ENCODE measurements at places on chromosomes 7 and 10.

- DNase-seq = no peak
These were observed 2.8 kb downstream of the EFCAB10 start for GRCh38 chr7:105578496-105578895.

DNA sequence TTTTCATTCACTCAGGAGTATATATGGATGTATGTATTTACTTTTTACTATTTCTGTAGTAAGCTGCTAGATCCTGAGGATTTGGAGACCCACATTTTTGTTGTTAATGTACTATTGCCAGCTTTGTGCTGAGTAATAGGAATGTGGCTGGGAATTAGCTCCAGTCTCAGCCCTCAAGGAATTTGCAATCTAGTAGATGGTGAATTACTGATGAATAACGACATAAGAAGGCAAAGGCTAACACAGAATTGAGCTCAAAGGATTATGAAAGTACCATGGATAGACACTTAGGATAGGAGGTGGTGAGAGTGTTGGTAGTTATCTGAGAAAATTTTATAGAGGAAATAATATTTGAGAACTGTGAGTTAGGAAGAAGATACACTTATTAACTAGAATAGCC lies 19.9 kb downstream of the CASD1 start:
- no peak for DNase-seq

DNA sequence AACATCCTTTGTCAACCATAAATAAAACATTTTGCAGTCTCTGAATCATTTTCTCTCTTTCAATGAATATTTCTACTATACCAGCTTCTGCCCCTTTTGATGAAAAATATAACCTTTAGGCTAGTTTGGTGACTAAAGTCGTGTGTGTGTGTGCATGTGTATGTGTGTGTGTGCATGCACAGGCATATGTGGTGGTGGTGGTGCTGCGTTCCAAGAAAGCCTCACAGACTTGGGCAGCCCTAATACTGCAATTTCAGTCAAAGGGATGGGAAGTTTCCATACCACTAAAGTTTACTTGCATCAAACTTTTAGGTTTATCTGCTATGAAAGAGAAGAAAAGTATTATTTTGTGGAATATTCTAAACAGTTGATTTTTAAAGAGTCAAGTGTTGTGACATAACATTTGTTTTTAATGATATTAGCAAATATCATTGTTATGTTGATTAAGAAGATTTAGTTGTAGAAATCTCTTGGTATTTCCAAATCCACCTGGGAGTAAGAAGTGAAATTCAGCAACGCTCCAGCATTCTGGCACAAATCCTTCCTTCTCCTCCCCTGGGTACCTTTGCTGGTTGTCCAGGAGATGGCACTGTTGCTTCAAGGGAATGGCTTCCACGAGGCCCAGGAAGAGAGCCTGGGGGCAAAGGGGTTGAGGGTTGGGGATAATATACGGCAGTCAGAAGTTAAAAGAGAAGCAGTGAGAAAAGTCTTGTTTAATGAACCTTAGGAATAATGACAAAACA lies 41.5 kb downstream of the ASB4 start:
- peak; percentile 89 for DNase-seq

DNA sequence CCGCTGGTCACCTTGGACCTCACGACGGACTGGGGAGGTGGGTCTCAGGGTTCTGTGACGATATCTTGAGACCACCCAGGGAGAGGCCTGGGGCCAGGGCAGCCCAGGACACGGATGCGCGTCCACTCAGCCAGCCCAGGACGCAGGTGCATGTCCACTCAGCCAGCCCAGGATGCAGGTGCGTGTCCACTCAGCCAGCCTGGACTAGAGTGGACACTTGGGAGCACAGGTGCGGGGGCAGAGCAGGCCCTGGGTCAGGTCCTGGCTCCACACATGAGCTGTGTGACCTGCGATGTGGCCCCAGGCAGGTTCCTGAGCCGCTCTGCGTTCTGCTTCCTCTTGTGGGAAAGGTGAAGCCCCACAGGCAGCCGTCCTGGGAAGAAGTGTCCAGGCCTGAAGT lies 22.2 kb downstream of the KNDC1 start:
- no peak for DNase-seq
